NCI-H1105 (cell line): ENCODE measurements at places on chromosomes 2 and 18.
A peak's percentile ranks its signal among the peaks of the same experiment; 100 is the strongest.

- DNase-seq, result no peak
Observed at GRCh38 chr2:19829672-19830071, 72.1 kb downstream of the TTC32 start.

- no peak for DNase-seq
Observed at GRCh38 chr18:11817229-11817628, 34.0 kb upstream of the CHMP1B start.

DNA sequence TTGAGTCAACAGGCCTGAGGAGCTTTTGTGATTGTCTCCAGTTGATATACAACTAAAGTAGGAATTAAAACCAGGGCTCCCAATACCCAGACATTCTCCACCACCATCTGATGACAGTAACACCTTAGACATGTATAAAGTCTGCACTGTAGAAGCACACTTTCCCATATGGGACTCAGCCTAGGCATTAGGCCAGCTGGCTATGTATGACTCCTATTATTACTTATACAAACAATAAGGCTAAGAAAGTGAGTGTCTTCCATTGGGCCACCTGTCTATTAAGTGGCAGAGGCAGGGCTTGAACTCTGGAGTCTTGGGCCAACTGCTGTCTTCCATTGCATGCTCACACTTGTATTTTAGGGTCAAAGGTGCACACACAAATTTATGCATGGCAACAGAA is 32.1 kb upstream of the COLEC12 start:
- DNase-seq, result no peak

- no peak for DNase-seq
Observed at GRCh38 chr18:37335409-37335736, 230.2 kb downstream of the CELF4 start.

- no peak for DNase-seq
Observed at GRCh38 chr18:22946217-22946616, 13.1 kb downstream of the RBBP8 start.

DNA sequence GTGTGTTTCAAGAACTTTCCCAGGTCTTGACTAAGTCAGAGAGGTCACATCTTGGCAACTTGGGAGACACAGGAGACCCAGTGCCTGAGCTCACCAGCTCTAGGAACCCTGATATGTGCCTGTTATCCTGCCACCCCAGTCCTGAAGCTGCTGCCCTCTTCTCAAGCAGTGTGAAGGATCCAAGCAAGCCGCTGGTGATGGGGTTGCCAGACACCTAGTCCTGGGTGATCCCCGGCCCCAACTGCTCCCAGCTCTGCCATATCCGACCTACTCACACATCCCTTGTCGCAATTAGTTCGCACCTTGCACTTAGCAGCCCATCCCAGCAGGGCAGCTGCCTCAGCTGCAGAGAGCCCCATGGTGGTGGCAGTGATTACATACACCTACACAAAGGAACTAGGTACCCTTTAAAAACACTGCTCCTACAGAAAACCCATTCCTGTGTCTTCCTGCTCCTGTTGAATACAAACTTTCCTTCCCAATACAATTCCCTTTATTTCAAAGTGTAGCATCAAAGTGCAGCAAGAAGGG is 247.2 kb upstream of the RAB12 start:
- no peak for DNase-seq

DNA sequence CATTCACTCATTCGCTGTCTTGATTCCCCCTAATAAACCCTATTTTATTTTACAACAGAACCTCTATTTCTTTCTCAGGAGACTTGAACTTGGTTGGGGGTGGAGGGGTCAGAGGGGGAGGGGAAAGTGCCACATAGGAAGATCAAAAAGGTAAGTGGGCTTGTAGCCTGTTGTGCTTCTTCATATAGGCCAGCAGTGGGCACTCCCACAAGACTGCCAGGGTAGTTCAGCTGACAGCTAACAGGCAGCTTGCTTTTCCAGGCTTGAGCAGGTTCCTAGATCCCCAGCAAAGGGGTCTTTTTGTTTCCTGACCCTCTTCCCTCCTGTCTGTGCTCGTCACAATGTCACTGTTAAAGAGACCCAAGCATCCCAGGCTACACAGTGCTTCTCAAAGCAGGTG is 829 bp upstream of the KIAA2012 start:
- no peak for DNase-seq

DNA sequence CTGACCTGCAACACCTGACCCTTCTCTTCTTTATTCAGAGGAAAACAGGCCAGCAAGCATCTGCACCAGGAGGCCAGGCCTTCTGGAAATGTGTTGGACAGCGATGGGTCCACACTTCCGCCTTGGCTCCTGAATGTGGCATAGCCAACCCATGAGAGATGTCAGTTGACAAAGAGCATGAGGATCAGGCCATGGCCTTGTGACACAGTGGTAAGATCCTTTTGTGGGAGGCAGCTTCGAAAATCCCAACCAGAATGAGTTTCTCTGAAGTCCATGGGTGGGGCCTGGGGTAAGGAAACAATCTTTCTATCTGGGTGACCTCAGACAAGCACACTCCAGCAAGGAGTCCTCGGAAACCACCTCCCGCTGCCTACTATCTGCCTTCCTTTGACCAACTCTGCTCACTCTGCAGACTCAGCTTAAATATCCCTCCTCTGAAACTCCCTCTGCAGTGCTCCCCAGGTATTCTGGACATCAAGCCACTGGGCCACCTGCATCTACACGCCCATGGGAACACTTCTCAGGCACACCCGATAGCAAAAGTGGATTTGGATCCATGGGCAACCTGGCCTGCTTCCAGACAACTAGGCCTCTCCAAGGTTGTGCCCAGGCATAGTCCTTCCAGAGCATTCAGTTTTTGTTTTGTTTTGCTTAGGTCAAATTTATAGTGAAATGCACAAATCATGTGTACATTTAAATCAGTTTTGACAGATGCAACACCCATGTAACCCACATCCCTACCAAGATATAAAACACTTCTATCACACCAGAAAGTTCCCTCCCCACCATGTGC is 3.6 kb upstream of the SH2D6 start:
- DNase-seq, result no peak

DNA sequence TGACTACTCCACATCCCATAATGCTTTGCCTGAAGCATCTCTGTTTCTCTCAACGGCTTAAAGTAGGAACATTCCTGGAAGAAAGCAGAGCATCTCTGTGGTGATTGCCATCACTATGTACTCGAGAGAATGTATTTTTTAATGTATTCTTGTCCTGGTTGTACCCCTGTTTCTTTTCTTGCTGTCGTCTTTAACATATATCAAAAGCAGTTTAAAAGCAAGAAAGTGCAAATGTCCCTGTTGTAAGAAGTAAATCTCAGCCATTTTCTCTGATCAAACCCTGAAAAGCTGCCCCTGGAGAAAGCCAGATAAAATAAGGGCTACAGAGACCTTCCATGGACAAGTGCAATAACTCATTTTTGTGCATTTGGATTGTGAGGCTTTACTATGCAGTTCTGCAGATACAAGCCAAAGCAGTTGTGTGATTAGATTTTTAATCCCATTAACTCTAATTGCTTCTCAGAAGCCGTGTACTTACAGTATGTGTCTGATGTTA is 70.8 kb downstream of the XIRP2 start:
- DNase-seq, result no peak

DNA sequence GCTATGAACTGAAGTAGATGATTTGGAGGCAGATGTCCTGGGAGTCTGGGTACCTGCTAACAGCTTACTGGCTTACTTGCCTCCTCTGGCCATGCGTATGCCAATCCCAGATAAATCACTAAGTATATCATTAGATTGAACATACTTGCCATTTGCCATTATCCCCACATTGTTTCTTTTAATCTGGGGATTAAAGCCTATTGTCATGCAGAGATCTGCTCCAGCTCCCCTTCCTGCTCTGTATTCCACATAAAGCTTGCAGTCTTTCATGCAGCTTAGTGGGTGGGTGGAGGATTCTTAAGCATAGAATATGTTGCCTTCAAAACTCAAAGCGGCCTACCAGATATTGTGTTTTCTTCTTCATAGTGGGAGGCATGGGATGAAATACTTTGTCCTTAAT is 311.8 kb upstream of the MMADHC start:
- DNase-seq, result no peak

DNA sequence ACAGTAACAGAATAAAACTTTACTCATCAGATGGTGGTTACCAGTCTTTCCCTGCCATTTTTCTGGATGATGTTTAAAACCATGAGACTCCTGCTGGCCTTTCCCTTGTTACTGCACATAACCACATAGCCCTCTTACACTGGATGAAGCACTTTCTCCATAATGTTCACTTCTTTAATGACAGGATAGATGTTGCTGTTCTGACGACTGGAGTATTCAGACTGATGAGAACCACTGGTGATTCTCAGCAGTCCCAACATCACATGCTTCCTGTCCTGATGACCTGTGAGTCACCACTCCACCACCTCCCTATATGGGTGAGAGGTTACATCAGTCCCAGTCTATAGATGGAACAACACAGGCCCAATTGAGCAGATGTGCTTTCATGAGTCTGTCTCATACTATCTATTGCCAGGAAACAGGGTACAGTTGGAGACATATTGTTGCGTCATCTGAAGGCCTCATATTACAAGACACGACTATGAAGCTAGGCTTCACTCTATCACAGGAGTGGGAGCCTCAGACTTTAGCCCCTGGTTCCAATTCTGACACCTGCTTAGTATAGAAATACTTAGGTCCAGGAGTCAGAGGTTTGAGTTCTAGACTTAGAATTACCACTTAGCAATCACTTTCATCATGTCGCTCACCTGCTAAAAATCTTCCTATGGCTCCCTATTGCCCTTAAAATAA is 145.7 kb upstream of the KLF7 start:
- DNase-seq, result no peak

DNA sequence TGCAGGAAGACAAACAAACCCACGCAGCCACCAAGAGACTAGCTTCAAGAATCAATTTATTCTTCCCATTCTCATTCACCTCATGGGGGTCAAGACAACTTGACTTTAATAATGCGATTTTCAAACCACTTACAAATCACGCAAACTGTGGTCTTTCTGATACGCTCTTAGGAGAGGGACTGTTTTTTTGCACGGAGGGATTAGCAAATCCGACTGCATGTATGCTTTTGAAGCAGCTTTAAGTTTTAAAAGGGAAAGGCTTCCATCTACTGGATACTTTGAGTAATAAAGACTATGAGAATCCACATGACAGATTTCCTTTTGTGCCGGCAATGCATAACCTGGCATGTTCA is 322.9 kb upstream of the KCNJ3 start:
- peak; percentile 19 for DNase-seq

DNA sequence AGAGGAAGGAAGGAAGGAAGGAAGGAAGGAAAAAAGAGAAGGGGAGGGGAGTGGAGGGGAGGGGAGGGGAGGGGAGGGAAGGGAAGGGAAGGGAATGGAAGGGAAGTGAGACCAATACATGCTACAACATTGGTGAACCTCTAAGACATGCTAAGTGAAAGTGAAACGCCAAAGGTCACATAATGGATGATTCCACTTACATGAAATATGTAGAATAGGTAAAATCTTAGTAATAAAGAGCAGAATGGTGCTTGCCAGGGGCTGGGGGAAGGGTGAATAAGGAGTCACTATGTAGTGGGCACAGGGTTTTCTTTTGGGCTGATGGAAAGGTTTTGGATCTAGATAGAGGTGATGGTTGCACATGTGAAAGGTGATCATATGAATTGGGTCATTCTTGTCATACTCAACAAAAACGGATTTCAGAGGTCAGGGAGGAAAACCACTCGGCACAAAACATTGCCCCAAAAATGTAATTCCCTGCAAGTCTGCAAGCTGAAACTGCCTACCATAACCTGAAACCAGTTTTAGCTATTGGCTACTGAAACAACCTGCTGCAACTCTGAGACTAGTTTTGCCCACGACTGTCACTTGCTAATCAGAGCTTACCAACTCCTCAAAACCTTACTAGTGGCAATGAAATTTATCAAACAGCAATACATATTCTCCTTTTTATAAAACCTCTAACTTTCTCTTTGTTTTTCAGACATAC is 59.2 kb downstream of the CCDC141 start:
- no peak for DNase-seq

DNA sequence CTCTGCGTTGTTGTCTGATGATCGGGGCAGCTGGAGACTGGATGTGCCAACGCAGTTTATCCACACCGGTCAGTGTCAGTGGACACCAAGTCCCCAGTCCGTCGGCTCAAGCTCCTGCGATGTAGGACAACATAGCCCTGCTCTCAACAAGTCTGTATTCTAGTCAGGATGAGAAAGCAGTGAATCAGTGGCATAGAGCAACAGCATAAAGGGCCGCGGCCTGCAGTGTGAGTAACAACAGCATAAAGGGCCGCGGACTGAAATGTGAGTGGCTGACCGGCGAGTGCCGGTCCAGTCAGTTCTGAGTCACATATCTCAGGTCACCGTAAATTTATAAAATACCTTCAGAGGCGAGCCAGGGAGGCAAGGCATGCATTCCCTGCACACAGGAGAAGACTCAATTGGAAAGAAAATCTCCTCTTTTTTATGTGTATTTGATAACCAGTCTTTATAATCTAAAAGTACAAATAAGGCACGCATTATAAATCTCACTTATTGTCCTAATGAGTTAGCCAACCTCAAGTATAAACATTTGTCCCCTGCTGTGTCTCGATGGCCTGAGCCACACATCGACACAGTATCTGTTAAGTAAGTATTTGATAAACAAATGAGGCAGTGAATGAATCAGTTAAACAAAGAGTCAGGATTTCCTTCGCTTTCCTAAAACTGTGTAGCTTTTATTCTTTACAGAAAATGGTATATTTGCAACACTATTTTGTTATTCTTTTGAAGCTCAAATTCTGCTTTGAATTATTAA is 33.8 kb upstream of the NFATC1 start:
- no peak for DNase-seq

DNA sequence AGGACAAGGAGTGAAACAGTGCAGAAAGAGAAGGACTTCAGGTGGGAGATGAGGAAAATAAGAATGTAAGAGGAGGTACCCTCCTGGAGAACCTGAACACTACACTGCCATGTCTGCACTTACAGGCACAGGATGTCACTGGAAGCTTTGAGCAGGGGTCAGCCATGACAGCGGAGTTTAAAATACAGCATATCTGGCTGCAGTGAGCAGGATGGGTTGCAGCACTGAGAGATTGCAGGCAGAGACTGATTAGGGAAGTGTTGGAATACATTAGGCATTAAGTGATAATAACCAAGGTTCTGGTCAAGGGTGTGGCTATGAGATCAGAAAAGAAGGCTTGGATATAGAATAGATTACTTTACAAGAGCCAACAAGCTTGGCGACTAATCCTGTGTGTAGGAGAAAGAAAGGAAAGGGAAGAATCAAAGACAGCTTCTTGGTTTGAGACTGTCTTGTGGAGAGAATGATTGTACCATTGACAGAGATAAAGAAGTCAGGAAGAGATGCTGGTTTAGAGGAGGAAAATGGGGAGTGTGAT is 171.1 kb upstream of the RBMS1 start:
- DNase-seq, result no peak

GRCh38 chr2:239879423-239880084 is 145.6 kb downstream of the NDUFA10 start:
- DNase-seq, result no peak

DNA sequence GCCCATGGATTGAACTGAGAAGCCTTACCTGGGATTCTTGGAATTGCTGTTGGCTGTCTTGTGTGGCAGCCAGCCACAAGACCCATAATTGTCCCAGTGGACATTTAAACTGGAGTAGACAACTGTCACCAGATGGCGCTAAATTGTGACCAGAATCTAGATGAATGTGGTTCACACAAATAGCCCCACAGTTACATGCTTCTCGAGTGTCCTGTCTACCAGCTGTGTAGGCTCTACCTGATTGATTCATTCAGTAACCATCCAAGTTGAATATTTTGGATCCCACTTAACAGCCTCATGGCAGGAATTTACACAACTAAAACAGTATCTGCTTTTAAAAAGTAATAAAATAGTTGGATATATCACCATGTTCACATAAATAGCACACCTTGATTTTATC is 73.2 kb downstream of the MAP4K4 start:
- peak; percentile 28 for DNase-seq
